EH (cell line): ENCODE measurements at places on chromosomes 2 and 18.

DNA sequence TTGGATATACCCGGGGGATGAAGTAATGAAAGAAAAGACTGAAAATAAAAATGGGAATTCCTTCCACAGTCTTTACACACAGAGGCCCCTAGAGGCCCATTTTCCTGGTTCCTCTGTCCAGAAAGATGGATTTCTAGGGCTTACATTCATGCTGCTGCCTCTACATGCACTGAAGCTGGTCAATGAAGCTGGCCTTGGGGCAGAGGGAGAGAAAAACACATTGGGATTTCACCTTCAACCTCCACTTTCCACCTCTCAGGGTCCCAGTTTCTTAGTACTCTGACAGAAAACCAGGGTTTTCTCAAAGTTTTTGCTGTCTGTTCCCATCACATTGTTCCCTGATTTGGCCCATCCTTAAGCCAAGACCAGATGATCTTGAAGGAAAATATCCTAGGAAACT is 154.6 kb upstream of the ZSWIM2 start:
- DNase-seq, result peak; percentile 3

DNA sequence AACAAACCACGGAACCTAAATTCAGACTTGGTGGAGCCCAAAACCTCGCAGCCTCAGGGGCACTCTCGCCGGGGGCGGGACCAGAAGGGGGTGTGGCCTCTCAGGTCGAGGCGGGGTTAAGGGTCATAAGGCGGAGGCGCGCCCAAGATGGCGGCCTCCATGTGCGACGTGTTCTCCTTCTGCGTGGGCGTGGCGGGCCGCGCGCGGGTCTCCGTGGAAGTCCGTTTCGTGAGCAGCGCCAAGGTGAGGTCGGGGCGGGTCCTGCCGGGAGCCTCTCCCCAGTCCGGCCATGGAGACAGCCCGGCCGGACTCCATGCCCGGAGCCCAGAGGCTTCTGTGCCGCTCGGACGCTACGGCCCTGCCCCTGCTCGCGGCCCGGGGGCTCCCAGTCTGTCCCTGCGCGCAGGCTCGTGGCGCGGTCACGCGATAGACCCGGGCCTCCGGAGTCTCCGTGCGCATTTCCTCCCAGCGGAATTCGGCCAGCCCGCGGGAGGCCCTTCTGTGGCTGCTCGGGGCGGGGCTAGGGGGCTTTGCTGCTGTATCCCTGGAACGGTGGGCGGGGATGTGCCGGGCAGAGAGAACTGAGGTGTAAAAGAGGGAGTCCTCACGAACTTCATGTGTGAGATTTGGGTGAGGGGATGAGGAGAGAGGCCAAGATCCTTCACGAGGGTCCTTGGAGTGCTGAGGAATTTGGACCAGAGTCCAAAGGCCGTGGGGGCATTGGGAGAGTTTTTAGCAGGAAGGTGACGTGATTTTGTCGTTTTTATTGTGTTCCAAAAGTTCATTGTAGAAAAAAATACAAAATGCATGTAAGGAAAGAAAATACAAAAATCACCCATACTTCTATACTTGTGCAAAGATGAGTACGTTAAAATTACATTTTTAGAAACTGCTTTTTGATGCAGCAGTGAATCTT is at the start of gene SMYD5:
TSS of gene SMYD5 (plus strand) at position 126 of the 916 bp plus-strand sequence. CDS start at position 148, 22 bp downstream.
- peak; percentile 83 for DNase-seq

GRCh38 chr2:164784376-164784775 is 57.2 kb downstream of the COBLL1 start:
- peak; percentile 47 for DNase-seq

DNA sequence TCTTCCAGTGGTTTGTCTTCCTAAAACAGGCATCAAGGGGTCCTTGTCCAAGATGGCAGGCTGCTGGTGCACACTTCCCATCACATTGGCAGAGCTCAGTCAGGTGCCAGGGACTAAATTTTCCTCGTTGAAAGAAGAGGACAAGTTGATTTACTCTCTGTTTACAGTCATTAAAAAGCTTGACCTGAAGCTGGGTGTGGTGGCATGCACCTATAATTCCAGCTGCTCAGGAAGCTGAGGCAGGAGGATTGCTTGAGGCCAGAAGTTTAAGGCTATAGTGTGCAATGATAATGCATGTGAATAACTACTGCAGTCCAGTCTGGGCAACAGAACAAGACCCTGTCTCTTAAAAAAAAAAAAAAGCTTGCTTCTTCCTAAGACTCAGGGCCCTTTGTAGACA is 3.6 kb upstream of the PLB1 start:
- no peak for DNase-seq

- no peak for DNase-seq
These were observed 71.0 kb downstream of the TPO start for GRCh38 chr2:1484131-1484884.

DNA sequence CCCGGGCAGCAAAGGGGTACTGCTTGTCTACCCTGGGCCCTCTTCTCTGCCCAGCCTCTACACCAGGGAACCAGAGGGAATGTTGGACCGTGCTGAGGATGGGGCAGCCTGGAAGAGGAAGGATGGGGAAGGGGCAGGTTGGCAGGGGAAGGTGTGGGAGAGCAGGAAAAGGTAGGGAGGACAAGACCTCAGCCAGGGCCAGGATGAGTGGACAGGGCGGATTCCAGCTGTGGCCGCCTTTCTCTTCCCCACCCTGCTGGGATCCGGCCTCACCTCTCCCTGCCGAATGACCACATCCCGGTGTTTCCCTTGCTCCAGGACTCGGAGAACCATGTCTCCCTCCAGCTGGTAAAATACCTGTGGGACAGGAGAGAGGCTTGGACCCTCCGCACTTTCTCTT is 8.9 kb downstream of the HAAO start:
- no peak for DNase-seq

- no peak for DNase-seq
These were observed 672.6 kb upstream of the GYPC start for GRCh38 chr2:125983364-125983763.

DNA sequence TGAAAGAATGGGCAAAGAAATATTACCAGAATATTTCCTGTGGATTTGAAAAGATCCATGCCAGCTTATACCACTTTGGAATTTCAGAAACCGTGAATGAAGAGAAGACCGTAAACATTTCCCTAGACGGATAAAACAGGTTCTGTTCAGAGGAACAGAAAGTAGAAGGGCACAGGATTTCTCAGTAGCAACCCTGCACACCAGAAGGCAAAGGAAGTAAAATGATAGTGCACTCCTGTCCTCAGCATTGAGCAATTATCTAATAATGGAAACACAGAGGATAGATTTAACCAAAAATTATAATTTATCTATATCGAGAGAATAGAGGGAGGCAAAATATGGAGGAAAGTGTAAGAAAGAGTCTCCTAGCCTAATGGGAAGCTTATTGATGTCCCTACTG is 87.0 kb upstream of the ITGA6 start:
- peak; percentile 12 for DNase-seq

DNA sequence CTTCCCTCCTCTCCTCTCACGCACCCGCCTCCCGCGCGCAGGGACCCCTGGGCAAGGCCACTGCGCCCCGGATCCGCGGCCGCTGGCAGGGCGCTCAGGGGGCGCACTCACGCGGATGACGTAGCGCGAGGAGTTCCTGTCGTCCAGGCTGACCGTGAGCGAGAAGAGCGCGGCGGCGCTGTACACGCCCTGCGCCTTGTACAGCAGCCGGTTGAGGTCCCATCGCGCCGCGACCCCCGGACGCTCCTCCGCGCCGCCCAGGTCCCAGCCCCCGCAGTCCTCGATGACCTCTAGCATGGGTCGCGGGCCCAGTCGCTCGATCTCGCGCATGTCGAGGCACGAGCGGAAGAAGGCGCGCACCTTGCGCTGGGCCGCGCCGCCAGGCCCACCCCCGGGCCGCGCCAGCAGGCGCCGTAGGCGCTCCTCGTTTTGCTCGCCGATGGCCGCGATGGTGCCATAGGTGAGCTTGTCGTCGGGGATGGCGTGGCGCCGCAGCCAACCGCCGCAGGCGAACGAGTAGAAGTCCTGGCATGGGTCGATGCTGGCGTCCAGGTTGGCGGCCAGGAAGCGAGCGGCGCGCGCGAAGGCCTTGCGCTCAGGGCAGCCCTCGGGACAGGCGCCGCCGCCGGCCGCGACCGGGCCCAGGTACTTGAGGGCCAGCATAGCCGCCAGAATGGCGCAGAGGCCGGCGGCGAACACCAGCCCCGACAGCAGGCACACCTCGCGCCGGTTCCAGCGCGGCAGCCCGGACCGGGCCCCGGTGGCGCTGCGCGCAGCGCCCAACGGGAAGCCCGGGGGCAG is 1.7 kb downstream of the ECEL1 start:
- DNase-seq, result no peak

DNA sequence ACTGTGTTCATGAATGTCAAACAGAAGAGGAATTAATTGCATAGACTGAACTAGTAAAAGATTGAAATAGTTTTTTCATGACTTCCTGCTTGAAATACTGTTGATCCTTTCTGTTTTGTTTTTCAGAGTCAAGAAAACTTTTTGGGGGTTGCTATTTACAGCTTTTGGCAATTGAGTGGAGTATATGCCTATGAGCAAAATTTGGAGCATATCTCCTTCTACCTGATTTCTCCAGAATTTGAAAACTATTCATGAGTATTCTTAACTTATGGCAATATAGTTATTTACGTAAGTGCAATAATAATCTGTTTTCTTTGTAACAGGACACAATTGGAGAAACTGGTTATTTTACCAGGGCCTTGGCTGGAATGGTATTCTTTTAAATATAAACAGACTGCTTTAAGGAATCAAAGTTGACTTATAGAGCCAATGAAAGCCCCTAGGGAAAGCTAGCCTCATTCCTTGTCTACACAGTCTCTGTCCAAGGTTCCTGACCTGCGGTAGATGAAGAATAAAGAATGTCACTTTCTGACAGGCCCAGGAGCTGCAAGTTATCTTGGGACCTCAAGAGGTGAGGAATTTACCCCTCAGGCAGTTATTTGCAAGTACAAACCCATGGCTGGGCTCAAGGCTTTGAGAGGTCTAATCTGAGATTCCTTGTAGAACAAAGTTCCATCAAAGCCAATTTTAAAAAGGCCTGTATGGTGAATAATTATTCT is 193.5 kb upstream of the NDUFV2 start:
- no peak for DNase-seq

DNA sequence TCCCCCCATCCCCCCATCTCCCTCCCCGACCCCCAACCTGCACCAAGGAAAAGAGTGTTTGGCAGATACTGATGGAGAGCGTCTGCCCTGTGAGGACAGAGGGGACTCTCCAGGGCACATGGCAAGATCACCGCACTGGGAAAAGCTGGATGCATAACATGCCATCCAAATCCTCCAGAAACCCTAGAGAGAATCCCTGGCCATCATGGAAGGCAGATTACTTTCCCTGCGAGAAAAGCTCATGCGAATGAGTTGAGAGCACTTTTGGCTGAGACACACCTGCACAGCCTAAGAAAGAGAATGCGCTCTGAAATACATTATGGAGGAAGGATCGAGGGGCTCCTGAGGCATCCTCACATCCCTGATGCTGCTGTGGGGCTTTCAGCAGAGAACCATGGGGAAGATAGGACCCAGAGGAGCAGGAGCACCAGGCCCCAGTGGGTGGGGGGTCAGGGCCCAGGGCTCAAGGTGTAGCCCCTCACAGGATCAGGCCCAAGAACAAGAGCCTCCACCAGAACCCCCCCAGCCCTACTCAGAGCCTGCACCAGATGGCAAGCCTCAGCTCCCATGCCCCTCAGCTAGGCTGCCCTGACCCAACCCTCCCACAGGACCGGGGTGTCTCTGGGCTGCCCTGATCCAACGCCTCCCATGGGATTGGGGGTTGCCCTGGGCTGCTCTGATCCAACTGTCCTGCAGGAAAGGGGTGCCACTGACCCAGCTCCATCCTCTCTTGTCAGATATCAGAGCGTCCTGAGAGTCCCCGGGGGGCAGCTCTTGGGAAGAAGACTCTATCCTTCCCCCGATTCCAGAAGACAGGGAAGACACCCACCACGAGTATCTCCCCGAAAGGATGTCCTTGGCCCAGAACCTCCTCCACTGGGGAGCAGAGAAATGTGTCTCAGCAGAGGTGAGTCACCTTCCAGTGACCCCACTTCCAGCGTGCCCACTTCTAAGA is 153.4 kb downstream of the NDUFA10 start:
- DNase-seq, result no peak

DNA sequence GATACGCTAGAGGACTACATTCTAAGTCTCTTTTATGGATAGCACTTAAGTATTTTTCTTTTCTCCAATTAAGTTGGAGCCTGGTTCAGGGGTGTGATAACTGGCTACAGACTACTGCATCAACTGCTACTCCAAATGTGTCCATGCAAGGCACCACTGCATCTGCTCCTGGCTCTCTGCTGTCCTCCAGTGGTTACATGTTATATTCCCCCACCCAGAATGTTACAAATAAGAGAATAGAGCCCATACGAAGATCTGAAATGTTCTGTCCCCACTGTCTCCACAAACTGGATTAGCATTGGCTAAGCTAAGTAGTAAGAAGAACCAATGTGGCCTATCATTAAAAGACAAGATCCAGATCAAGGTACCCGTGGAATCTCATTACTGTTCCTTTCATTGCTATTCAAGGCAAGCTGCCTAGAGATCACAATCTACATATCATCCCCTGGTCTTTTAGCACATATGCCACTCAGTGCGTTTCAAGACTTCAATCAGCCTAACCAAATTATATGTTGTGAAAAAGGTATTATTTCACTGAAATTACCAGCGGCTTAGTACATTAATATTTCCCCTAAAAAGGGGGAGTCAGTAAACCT is 308.3 kb upstream of the SLC8A1 start:
- DNase-seq, result peak; percentile 77
